Stimulated activated CD4-positive, alpha-beta T cell treated with anti-CD3 and anti-CD28 coated beads, Interleukin-15, amount 100 ng/mL, for 24 hours (primary cell): ENCODE measurements at places on chromosomes 1 and 21.

DNA sequence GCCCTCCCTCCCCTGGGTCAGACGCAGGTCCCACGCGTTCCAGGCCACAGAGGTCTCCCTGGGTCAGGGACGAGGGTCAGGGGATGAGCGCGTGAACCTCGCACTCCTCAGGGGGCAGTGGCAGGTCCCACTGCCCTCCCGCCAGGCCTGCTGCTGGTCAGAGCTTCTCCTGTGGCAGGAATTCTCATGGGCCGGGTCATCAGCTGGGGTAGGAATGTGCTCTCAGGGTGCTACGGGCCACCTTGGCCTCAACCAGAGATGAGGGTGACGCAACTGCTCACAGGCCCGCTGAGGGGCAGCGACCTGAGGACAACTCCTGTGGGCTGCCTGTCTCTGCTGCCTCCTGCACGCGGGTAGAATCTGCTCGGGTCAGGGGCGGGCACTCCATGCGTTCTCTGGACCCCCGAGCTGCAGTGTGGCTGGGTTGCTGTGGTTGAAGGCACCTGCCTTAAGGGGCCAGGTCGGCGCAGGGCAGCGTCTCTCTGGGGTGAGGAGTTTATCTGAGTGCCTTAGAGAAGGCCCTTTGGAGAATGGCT is 128.8 kb downstream of the PRDM16 start:
- DNase-seq = no peak

- no peak for DNase-seq
Observed at GRCh38 chr1:117605164-117605773, 579 bp upstream of the TENT5C start.

GRCh38 chr1:152960452-152961044 is 9.9 kb upstream of the SPRR4 start:
- no peak for DNase-seq

- DNase-seq = no peak
Observed at GRCh38 chr21:44984428-44984791, 44.6 kb downstream of the SLX9 start.

GRCh38 chr1:159829822-159830465 is 3.3 kb downstream of the SLAMF8 start:
- no peak for DNase-seq

DNA sequence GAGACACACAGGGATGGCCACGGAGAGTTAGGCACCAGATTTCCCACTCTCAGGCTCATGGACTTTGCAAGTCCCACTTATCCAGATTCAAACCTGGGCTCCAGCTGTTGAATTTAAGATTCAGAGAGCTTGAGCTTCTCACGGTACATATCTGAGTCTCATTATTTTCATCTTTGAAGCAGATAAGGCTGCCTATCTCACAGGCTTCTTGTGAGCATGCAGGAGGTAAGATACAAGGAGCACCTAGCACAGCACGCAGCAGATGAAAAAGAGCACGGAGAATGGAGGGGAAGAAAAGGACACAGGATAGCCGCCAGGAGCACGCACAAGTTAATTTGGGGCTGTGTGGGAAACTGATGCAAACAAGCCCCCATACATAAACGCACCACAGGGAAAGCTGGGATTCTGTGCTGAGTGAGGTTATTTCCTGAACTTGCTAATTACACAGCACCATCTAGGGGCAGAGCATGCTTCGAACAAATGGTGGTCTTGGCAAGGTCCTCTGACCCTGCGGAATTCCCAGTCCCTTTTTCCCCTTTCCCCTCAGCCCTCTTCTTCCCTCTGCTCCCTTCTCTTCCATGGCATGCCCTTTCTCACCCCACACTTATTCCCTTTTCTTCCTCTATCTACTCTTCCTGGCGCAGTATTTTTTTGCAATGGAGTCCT is 134.7 kb upstream of the VANGL1 start:
- DNase-seq = no peak

- no peak for DNase-seq
Observed at GRCh38 chr1:10046356-10047085, 13.8 kb downstream of the UBE4B start.

DNA sequence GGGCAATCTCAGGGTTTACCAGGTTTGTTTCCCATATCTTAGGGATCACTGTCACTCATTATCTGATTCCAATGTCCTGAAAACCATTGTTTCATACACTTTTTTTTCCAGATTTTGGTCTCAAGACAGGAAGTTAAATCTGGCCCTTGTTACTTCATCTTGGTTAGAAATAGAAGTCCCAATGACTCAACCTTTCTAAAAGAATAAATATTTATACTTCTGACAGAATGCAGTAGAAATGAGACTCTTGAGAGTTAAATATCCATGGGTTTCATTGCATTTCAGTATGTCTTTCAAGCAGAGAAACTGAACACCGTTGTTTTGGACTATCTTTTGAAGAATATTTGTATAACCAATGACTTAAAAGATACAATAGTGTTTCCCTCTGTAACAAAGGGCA is 19.8 kb upstream of the VCAM1 start:
- DNase-seq = no peak

- DNase-seq = no peak
Observed at GRCh38 chr1:227134686-227135314, 183.5 kb downstream of the CDC42BPA start.

DNA sequence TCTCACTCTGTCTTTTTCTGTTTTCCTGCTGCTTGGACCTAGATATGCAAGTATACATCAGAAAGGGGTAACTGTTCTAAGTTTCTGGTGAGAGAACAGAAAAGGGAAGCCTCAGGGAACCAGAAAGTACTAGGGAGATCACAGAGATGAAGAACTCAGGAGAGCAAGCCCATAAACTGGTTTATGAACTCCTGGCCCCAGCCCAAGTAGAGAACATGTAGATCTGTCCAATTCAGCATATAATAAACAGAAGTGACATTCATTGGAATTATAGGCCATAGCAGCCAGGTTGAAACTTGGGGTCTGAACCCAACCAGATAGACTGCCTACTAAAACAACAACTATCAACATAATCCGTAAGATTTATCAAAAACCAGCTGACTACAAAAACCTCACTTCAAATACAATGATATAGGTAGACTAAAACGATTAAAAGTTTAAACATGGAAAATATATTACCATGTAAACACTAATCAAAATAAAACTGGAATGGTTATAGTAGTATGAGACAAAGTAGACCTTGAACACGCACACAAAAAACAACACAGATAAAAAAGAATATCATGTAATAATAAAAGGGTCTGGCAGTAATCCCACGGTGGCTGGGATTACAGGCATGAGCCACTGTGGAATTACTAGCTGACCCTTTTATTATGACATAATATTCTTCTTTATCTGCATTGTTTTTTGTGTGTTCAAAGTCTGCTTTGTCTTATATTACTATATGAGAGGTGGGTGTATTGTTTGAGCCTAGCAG is 65.0 kb downstream of the ZSWIM5 start:
- DNase-seq = no peak

DNA sequence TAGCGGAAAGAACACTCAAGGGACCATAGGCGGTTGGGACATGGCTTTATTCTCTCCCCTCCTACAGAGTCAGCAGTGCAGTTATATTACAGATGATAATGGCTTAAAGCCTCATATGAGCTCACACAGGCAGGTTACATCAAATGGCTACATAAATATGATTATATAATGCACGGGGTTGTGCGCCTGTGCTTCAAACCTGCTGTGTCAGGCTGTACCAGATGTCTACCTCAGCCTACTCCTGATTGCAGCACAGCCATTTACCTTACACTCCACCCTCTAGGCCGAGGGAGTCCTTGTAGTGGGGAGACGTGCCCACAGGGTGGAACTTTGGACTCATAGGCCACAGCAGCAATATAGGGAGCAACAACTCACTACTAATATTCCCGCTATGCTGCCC is 16.4 kb upstream of the TBX19 start:
- DNase-seq = no peak

GRCh38 chr1:175499595-175500382 is 243.6 kb downstream of the TNR start:
- no peak for DNase-seq

DNA sequence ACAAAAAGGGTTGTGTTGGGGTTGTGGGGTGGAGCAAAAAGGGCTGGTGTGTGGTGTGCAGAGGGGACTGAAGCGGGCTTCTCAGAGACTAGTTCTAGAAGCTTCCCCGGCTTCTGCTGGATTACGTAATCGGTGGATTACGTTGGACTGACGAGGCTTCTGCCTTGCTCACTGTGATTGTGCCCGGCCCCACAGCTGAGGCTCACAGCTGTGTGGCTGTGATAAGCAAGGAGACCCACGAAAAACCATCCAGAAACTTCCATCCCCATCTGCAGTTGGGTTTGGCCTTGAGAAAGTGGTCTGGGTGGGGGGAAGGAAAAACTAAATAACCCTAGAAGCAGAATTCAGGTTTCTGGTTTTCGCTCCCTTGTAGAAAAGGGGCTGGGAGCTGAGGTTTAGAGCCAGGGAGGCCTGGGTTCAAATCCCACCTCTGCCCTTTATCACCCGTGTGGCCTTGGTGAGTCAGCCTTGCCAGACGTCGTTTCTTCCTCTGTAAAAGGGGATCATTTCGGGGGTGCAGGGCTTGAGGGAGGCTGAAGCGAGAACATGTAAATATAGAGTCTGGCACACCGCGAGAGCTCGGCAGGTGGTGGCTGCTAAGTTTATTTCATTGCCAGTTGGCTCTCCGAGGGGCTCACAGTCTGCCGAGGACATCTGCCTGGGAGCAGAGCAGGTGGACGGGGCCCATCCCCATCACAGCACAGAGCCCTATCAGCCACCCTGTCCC is 30.4 kb upstream of the DISP3 start:
- no peak for DNase-seq

GRCh38 chr1:200660719-200661118 is 9.0 kb downstream of the DDX59 start:
- no peak for DNase-seq

- DNase-seq = no peak
Observed at GRCh38 chr1:206082831-206083695, 30.1 kb downstream of the RHEX start.

DNA sequence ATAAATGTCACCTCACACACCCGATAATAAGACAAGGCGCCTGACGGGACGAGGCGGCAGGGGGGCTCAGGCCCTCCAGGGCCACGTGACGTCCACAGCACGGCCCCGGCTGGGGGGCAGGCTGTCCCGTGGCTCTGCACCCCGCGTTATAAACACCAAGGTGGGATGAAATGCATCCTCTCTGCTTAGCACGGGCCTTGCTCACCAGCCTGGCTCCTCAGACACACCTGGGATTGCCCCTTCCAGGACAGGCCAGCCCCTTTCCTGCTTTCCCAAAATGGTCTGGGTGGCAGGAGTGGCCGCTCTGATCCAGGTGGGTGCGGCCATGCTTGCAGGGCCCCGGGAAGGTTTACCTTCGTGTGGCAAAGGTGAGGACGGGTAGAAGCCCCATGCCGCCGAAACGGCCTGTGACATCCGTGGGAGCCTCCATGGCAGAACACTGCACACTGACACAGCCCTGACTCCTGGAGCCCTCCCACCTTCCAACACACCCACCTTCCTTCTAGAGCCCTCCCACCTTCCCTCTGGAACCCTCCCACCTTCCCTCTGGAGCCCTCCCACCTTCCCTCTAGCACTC is 35.9 kb downstream of the SLC19A1 start:
- DNase-seq = no peak

GRCh38 chr1:227828786-227829185 is 13.3 kb downstream of the PRSS38 start:
- no peak for DNase-seq

DNA sequence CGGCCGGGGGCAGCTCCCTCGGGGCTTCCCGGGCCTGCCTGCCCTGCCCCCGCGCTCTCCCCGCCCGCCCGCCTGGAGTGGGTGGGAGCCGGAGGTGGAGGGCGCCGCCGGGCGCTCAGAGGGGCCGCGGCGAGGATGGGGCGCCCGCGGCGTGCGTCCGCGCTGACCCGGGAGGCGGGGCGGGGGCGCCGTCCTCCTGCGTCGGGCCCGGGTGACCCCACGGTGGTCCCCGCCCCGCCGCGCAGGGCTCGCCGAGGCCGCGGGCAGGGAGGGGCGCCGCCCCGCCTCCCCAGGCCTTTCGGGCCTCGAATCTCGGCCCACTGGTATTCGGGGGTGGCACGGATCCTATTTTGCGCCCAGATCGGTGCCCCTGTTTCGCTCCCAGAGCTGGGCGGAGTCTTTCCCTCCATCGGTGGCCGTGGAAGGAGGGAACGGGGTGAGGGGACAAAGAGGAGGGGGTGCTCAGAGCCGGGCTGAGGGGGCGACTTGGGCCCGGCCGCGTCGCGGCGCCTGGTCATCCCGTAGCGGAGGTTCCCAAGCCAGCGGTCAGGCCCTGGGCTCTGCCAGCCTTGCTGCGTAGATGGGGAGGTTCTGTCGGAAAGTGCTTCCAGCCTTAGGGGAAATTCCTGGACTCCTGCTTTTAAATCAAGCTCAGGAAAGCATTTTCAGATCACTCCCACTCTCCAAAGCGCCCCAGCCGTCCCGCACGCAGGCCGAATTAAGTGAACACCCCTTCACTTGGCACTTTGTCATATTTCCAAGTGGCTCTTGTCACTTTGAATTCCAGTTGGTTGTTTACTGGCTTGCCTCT is 545 bp downstream of the PATJ start:
- DNase-seq = peak; percentile 40

DNA sequence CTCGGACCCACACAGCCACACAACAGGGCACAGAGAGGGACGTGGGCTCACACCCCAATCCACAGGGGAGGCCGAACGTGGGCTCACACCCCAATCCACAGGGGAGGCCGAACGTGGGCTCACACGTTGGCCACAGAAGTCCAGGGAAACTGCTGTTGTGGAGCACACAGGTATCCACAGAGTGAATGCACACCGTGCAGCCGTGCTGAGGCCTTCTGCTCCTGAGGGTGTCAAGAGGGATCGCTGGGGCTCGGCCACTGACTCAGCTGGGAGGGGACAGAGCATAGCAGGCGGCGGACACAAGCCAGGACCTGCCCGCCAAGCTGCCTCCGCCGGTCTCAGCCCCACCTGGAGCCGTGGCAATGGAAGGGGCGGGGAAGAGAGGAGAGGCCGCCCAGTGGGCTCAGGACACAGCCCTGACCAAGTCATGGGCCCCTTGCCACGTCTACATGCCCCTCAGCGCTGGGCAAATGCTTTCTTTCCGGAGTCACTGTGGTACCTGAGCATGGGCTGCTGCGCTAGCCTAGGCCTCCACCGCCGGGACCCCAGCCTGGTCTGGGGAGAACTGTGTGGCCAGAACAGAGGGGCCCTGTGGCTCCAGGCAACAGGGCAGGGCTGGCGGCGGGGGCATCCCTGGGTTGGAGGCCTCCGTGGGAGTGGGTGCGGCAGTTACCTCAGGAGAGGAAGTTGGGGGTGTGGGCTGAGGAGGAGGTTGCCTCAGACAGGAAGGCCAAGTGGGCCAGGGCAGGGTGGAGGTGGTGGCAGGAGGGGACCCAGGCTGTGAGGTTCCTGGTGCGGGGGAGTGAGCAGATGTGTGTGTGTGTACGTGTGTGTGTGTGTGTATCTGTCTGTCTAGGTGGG is 1.2 kb downstream of the SYTL1 start:
- peak; percentile 74 for DNase-seq

DNA sequence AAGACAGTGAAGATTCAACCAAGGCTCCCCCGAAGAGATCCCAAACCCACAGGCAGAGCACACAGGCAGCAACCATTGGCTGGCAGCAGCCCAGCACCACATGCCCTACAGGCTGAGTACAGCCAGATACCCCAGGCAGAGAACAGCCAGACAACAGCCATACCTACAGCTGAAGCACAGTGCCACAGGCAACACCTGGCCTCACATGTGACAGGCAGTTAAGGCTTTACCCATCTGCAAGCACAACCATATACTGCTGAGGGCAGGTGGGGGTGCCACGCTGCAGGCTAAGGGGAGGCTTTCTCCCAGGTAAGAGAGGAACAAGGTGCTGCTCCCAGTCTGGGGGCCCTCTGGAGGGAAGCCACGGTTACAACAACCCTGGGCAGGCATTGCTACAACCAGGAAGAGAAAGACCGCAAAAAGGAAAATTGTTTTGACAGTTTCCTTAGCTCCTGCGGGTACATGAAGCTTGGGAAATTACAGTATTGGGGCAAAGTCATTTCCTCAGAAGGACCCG is 12.3 kb downstream of the CHIT1 start:
- DNase-seq = no peak

- no peak for DNase-seq
Observed at GRCh38 chr1:52210044-52210443, 68.2 kb downstream of the ZFYVE9 start.
